ENCODE measurements at places on chromosomes 13 and 19.

GRCh38 chr19:51007488-51007887, 6.1 kb upstream of the KLK8 start:
- no peaks in the 10 kb centered on the region for H3K27me3 ChIP-seq
- H3K4me3 ChIP-seq, result no peak overlapping the region

DNA sequence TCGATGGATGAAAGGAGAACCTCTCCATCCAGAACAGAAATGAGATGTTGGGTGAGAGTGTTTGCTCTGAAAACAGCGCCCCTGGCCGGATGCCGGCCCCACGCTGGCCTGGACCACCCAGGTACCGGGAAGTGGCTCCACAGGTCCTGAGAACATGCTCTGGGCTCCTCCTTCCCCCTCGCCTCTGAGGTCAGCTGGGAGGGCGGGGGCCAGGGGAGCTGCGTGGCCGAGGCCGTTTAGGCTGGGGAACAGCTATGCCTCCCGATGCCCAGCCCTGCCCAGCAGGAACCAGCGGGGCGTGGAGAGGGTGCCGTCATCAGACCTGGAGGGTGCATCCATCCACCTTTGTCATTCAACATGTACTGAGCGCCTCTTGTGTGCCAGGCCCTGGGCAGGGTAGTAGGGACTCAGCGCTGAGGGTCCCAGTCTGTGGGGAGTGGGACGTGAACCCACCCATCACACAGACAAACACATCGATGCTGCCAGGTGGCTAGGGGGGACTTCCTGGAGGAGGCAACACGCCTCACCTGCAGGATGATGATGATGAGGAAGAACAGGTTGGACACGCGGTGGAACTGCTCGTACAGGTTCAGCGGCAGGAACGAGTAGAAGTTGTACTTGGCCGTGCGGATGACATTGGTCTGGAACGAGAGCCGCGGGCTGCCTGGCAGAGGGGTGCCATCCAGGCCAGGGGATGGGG, 4.2 kb downstream of the ATP8B3 start:
- no peaks in the 10 kb centered on the region for H3K27me3 ChIP-seq
- DNase-seq, result no peak
- peaks cover 9% of the 10 kb centered on the region for H3K4me1 ChIP-seq
- H3K4me3 ChIP-seq, result no peak overlapping the region
- no peak overlapping the region for H3K27ac ChIP-seq
- no peaks in the 10 kb centered on the region for H3K36me3 ChIP-seq

DNA sequence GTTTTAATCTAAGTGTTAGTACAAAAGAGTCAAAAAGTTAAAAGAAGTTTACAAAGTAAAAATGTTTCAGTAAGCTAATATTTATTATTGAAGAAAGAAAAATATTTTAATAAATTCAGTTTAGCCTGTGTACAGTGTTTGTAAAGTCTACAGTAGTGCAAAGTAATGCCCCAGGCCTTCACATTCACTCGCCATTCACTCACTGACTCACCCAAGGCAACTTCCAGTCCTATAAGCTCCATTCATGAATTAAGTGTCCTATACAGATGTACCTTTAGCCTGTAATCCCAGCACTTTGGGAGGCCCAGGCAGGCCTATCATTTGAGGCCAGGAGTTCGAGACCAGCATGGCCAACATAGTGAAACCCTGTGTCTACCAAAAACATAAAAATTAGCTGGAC, 24.1 kb upstream of the AKAP11 start:
- no peaks in the 10 kb centered on the region for H3K27me3 ChIP-seq
- no peaks in the 10 kb centered on the region for H3K4me1 ChIP-seq
- no peak overlapping the region for H3K27ac ChIP-seq
- DNase-seq, result no peak
- no peak overlapping the region for H3K4me3 ChIP-seq

GRCh38 chr13:45185286-45185685, 15.6 kb downstream of the KCTD4 start:
- no peaks in the 10 kb centered on the region for H3K27me3 ChIP-seq
- H3K27ac ChIP-seq, result no peak overlapping the region
- peaks cover 17% of the 10 kb centered on the region for H3K4me1 ChIP-seq

DNA sequence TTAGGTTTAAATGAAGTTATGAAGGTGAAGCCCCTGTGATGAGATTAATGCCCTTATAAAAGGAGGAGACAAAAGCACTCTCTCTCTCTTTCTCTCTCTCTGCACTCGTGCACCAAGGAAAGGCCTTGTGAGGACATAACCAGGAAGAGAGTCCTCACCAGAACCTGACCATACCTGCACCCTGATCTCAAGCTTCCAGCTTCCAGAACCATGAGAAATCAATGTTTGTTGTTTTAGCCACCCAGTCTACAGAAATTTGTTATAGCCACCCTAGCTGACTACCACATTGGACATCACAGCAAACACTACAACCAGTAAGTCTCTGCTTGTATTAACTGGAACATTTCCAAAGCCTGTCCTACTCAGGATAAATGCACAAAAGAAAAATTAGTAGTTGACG, 34.7 kb upstream of the WDFY2 start:
- no peak for DNase-seq
- H3K4me1 ChIP-seq, result peaks cover 6% of the 10 kb centered on the region
- no peaks in the 10 kb centered on the region for H3K36me3 ChIP-seq
- H3K27me3 ChIP-seq, result no peaks in the 10 kb centered on the region
- H3K4me3 ChIP-seq, result no peak overlapping the region
- H3K27ac ChIP-seq, result no peak overlapping the region

- peaks cover 38% of the 10 kb centered on the region for H3K4me1 ChIP-seq
- H3K4me3 ChIP-seq, result no peak overlapping the region
- no peaks in the 10 kb centered on the region for H3K27me3 ChIP-seq
- no peak overlapping the region for H3K27ac ChIP-seq
These were observed 43.8 kb upstream of the GRTP1 start for GRCh38 chr13:113407531-113408393.

- H3K36me3 ChIP-seq, result no peaks in the 10 kb centered on the region
- no peak for DNase-seq
- H3K4me1 ChIP-seq, result peaks cover 2% of the 10 kb centered on the region
- no peak overlapping the region for H3K27ac ChIP-seq
These were observed 97.7 kb downstream of the ANKRD10 start for GRCh38 chr13:110817143-110817542.

- H3K4me1 ChIP-seq, result no peaks in the 10 kb centered on the region
- no peaks in the 10 kb centered on the region for H3K36me3 ChIP-seq
- H3K27me3 ChIP-seq, result no peaks in the 10 kb centered on the region
- H3K4me3 ChIP-seq, result no peak overlapping the region
- no peak for DNase-seq
- no peak overlapping the region for H3K27ac ChIP-seq
These were observed 1238.9 kb downstream of the UQCRFS1 start for GRCh38 chr19:27974082-27974513.

DNA sequence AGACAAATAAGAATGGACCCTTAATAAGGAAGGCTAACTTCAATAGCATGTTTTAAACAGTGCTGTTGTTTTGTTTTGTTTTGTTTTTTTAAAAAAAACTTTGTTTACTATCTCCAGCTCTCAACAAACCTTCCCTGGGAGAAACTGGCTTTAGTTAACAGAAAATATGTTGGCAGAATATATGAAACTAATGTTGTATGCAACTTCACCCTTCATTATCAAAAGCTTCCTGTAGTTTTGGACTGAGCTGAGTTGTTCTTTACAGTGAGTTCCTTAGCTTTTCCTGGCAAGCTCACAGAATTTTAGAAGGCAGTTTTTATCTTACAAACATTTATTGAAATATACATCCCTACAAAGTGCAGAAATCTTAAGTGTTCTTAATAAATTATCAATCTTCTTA, 2480.7 kb upstream of the PCDH20 start:
- H3K4me1 ChIP-seq, result no peaks in the 10 kb centered on the region
- DNase-seq, result no peak
- no peaks in the 10 kb centered on the region for H3K36me3 ChIP-seq
- H3K4me3 ChIP-seq, result no peak overlapping the region
- H3K27me3 ChIP-seq, result no peaks in the 10 kb centered on the region

GRCh38 chr13:109778102-109778542, 8.3 kb downstream of the IRS2 start:
- H3K36me3 ChIP-seq, result no peaks in the 10 kb centered on the region
- no peak overlapping the region for H3K27ac ChIP-seq
- no peak overlapping the region for H3K4me3 ChIP-seq
- DNase-seq, result no peak
- no peaks in the 10 kb centered on the region for H3K27me3 ChIP-seq

DNA sequence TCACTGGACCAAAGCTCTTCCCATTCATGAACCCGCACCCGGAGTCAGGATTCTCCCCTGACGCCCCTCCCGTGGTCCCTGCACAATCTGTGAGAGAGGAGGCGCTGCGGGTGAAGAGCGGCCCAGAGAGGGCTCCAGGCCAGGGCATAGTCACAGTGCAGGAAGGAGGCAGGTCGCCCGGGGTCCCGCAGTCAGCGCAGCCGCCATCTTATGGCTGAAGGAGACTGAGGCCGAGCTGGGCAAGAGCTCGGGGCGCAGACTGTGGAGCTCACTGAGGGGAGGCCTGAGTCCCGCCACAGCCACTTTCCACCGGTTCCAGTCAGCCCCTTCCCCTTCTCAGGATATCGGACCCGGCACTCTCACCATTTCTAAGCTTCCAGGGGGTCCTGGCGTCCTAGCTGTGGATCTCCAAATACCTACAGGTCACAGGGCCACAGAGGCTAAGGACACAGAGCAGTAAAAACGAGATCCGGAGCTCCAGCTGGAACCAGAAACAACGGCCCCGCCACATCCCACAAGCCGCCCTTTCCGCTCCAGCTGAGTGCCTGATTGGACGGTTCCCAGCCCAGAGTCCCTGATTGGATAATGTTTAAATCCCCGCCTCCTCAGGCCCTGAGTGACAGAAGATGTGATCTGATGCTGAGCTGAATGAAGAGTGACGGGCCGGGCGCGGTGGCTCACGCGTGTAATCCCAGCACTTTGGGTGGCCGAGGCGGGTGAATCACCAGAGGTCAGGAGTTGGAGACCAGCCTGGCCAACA, at the start of gene ZNF99:
Gene ZNF99, minus strand, starts transcription at position 501 of the 760 bp plus-strand sequence. Its CDS starts 135 bp downstream, at position 366.
- H3K4me1 ChIP-seq, result no peaks in the 10 kb centered on the region
- no peak within 1 kb of the TSS for H3K27ac ChIP-seq
- no peak within 1 kb of the TSS for H3K4me3 ChIP-seq
- no peaks in the 10 kb centered on the region for H3K27me3 ChIP-seq
- no peaks in the 10 kb centered on the region for H3K36me3 ChIP-seq
